ENCODE measurements at places on chromosomes 12 and 14.

DNA sequence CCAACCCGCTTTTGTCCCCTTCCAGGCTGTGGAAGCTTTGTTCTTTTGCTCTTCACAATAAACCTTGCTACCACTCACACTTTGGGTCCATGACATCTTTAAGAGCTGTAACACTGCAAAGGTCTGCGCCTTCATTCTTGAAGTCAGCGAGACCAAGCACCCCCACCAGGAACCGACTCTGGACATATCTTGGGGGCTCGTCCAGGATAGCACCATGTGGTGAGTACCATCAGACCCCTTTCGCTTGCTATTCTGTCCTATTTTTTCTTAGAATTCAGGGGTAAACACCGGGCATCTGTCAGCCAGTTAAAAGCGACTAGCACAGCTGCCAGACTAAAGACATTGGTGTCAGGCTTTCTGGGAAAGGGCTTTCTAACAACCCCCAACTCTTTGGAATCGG is 137.6 kb upstream of the PPFIA2 start:
- no peak for DNase-seq

DNA sequence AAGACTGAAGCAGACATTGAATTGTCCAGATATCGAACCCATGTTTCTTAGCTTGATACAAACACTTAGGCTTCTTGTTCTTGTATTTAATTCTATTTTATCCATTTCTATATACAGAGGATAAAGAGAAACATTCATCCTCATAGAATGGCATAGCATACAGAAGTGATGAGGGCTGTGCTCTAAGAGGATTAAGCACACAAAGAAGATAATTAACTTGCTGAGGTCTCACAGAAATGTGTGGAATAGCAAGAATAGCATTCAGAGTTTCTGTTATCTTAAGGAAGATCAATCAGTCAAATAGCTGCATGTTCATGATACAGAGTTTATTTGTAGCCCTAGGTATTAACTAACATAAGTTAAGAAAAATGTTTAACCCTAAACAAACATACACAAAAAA is 27.3 kb upstream of the STRAP start:
- DNase-seq, result no peak

- no peak for DNase-seq
These were observed 123.9 kb downstream of the ADAMTS20 start for GRCh38 chr12:43428088-43428600.

DNA sequence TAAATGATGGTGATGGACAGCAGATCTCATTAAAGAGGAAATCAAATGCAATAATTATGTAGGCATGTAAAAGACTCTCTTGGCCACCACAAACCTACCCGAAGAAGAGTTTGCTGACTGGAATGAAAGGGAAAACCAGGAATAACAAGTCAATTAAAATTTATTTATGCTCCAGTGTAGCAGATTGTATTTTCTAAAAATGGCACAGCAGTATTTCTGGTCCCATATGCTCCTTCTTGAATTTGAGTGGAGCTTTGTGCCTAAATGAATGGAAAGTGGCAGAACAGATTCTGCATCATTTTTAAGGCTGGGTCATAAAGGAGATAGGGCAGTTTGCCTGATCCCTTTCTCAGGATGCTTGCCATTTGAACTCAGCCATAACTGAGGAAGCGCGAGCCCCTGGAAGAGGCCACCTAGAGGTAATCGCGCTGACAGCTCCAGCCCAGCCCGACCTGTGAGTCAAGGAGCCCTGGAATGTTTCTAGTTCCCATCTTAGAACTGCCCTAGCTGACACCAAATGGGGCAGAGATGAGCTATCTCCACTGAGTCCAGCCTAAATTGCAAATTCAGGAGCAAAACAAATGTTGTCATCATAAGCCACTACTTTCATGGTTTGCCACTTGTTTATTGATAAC is 229.2 kb upstream of the TMTC1 start:
- no peak for DNase-seq
